Cortex of kidney (tissue), 1 donor: ENCODE measurements at places on chromosomes 12 and 14.

- DNase-seq: no peak
These were observed 279.7 kb downstream of the ZFP36L1 start for GRCh38 chr14:68513137-68513536.

DNA sequence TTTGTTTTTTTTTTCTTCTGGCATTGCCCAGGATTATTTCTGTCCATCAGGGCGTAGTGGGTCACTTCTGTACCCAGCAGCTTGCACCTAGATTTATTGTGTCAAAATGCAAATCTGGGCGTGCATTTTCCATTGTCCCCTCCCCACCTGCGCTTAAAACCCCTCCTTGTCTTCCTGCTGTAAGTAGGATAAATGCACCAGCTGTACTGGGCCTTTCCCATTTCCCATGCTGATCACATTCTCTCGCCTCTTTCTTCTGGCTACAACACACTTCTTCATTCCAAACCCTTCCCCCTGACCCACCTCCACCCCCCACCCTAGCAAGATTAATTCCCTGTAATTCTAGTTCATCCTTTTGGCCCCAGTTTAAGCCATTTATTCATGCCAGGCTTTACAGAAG is 128.0 kb downstream of the ETV6 start:
- no peak for DNase-seq

GRCh38 chr12:46400406-46400805 is 27.8 kb upstream of the SLC38A2 start:
- DNase-seq: no peak

DNA sequence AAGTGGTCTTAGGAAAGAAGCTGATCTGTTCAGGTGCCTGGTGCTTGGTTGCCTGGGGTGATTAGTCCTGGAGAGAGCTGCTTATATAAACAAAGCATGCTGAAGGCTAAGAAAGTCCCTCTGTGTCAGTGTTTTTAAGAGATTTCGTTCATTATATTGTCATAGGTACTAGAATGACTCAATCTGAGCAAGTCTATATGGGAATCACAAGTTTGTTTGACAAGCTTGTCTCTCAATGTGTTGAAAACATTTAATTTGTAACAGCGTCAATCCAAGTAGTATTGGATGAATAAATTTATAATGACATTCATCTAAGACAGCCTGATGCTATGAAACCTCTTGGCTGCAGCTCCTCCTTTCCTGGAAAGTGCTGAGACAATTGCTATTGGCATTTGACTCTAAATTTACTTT is 256.3 kb downstream of the TMTC2 start:
- no peak for DNase-seq

GRCh38 chr14:31933716-31934115 is 143.4 kb upstream of the ARHGAP5 start:
- DNase-seq: no peak

DNA sequence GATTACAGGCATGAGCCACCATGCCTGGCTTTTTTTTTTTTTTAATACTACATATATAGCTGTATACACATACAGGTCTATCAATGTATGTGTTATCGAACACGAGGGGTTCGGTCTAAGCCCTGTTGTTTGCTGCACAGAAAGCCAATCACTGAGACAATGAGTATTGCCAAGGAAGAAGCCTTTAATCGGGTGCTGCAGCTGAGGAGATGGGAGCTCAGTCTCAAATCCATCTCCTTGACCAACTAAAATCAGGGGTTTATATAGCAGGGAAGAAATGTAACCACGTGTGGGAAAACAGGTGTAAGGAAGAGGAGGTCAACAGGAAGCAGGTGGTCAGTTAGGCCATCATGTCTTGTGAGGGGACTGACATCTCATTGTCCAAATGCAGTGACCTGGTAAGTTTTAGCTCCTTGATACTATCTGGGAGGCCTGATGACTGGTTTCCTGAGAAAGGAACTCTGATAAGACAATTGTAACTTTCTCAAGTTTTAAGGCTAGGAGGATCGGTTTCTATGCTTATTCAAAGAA is 80.9 kb upstream of the MAP1LC3B2 start:
- no peak for DNase-seq

DNA sequence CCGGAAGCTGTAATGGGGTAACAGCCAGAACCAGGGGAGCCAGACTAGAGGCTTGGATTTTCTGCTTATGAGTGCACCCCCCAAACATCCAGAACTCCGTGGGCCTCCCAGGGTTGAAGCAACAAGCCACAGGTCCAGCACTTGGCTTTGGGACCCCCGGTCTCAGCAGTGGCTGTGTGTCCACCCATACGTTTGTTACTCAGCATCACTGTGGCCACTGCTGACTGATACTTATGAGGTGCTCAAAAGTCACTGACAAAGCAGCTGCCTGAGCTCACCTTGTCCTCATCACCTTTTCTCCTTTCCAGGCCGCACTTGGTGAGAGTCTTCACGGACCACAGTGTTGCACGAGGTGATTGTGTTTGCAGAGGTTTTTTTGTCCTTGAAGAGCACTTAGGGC is 145.6 kb upstream of the RFLNA start:
- no peak for DNase-seq

DNA sequence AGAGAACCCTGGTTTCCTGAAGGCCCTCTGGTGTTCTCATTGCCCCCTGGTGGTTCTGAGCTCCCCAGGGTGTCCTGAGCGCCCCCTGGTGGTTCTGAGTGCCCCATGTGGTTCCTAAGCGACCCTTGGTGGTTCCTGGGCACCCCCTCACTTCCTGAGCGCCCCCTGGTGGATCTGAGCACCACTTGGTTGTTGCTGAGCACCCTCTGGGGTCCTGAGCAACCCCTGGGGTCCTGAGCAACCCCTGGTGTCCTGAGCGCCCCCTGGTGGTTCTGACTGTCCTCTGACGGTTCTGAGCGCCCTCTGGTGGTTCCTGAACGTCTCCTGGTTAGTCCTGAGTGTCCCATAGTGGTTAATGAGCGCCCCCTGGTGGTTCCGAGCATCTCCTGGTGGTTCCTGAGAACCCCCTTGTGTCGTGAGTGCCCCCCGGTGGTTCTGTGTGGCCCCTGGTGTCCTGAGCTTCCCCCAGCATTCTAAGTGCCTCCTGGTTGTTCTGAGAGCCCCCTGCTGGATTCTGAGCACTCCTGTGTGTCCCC is 568.3 kb downstream of the TMEM121 start:
- no peak for DNase-seq

DNA sequence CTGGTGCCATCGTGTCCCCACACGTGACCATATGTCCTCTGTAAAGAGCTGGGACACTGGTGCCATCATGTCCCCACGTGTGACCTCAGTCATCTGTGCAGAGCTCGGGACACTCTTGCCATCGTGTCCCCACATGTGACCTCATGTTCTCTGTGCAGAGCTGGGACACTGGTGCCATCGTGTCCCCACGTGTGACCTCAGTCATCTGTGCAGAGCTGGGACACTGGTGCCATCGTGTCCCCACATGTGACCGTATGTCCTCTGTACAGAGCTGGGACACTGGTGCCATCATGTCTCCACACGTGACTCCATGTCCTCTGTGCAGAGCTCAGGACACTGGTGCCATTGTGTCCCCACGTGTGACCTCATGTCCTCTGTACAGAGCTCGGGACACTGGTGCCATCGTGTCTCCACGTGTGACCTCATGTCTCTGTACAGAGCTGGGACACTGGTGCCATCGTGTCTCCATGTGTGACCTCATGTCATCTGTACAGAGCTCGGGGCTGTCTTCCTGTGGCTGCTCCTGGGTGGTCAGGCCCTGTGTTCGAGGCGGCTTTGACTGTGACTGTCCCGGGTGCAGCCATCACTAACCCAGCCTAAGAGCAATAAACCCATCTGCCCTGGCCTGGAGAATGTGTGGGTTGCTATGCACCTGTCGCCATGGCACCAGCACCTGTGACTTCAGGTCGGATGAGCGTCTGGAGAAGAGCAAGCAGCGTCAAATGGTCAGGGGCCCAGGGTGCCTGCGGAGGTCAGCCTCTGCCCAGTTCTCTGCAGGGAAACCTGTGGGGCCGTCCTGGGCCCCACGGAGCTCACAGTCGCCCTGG is 334.4 kb downstream of the ADGRD1 start:
- no peak for DNase-seq

DNA sequence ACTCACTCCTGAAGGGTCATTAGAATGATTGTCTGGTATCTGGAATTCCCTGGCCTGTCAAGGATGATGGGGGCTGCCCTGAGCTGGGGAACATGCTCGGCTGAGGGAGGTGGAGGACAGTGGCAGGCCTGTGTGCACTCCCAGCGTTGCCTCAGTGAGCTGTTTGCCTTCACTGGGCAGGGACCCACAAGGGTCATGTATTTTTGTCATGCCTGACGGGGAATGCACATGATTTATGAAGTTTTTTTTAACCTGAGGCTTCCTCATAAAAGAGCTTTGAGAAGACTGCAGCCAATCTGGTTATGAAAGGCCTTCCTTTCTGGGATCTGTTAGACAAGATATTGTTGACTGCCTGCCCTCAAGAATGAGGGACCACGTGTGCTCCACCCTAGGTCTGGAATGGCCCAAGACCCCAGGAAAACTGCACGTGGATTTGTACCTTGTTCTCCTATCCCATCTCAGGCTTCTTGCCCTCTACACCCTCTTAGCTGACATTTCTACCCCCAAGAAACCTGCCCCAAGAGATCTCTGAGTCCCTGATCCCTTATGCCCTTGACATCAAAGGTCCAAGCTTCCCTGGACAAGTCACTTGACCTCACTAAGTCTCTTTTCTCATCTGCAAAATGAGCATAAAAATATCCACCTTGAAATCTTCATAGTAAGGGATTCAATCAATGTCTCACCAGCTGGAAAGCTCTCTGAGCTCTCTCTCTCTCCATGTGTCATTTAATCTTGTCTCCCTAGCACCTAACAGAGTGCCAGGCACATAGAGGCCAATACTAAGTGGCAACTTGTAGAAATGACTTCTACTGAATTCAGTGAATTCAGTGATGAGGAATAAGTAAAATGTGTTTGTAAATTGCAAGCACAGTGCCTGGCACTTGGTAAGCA is 24.5 kb upstream of the COL2A1 start:
- no peak for DNase-seq

GRCh38 chr12:10067264-10067663 is 31.5 kb downstream of the CLEC1A start:
- DNase-seq: no peak

- no peak for DNase-seq
These were observed 8.9 kb upstream of the LIN7A start for GRCh38 chr12:80946591-80946990.

DNA sequence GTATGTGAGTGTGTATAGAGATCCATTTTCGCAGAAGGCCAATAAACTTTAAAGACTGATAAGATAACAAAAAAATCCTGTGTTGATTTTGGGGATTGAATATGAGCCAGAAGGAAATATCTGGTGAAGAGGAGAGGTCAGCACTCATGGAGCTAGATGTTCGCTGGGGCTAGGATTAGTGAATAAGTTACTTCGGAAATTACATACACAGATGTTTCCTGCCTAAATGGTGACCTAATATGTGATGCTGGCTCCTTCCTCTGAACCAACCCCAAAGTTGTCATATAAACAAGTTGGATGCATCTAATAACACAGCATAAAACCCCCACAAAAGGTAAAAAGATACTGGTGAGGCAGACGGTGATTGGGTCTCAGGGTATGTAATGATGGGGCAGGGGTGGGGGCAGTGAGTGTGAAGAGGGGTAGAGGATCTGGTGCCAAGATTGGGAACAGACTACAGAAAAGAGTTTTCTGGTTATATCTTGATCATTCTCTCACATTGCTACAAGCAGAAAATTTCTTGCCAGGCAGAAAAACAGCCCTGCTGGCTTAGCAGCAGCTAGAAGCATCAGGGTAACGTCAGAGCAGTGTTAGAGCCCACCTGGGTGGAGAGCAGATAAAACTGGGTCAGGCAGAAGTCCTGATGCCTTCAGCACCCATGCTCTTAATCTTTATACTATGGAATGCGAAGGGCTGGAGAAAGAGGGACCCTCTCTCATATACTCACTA is 140.4 kb upstream of the GZMB start:
- no peak for DNase-seq

- DNase-seq: no peak
These were observed 170.9 kb downstream of the MSRB3 start for GRCh38 chr12:65449400-65449799.

GRCh38 chr14:59154373-59154772 is 34.1 kb upstream of the DAAM1 start:
- no peak for DNase-seq

- no peak for DNase-seq
These were observed 243.7 kb downstream of the TMEM132D start for GRCh38 chr12:129659961-129660622.

- DNase-seq: no peak
These were observed 33.8 kb upstream of the PAPLN start for GRCh38 chr14:73203527-73203926.

- DNase-seq: no peak
These were observed 52.8 kb upstream of the EML1 start for GRCh38 chr14:99740411-99740810.

DNA sequence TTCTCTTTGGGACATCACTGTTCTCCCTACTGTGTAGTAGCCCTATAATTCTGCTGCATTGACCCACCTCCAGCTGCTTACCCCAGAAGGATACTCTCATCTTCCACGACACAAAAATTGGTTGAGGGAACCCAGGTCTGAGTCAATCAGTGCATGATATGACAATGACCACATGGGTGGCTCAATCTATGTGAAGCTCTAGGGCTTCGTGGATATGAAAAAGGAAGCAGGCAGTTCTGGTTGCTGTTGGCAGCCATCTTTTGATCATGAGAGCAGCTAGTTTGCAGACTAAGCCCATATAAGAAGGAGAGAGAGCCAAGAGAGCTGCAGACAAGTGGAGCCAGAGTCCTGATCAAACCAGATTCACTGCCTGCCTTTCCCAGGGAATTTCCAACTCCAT is 57.9 kb downstream of the AVPR1A start:
- DNase-seq: no peak

GRCh38 chr12:113891739-113892520 is 74.2 kb downstream of the RBM19 start:
- no peak for DNase-seq

DNA sequence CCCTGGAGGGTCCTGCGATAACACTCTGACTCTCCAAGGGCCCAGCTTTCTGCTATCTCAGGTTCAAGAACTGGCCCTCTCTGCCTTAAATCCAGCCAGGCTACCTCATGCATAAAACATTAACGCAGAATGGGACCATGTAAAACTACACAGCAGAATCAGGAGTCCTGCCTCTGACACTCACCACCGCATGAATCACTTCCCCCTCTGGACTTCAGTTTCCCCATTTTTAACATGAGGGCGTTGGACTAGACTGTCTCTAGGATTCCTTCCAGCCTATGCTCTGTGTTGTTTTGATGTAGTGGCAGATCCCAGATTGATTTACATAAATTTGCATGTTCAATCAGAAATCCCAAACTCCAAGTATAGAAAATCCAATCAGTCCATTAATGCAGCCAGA is 3.3 kb downstream of the NCKAP5L start:
- DNase-seq: no peak

- DNase-seq: no peak
These were observed 237.0 kb downstream of the KIF21A start for GRCh38 chr12:39205969-39206368.

- no peak for DNase-seq
These were observed 98.1 kb upstream of the NCOR2 start for GRCh38 chr12:124665511-124665910.
